Fibroblast of lung (primary cell): ENCODE measurements at places on chromosomes 5 and 9. TPM values are rescaled to one million over a fixed set of nuclear protein-coding genes. Genes with fewer than 3 reads are reported as not detected.

Gene FABP6
- total RNA-seq: not detected in 2 replicates

Gene SH3GL2
- under 0.01 and 0.17 TPM in 2 replicates for total RNA-seq

Gene FSTL4
- 0.33 TPM in 1 of 2 replicates, not detected in the other for total RNA-seq

Gene CNTNAP3
- total RNA-seq: under 0.01 TPM in 1 of 2 replicates, not detected in the other

Gene PCDH12
- total RNA-seq: under 0.01 TPM in 1 of 2 replicates, not detected in the other

GRCh38 chr5:105158526-105158925 lies 1595.9 kb upstream of the NUDT12 start:
- no peak overlapping the region for H3K4me3 ChIP-seq
- no peak overlapping the region for H3K27ac ChIP-seq
- no peaks in the 10 kb centered on the region for H3K27me3 ChIP-seq
- no peak for DNase-seq
- H3K36me3 ChIP-seq: no peaks in the 10 kb centered on the region

DNA sequence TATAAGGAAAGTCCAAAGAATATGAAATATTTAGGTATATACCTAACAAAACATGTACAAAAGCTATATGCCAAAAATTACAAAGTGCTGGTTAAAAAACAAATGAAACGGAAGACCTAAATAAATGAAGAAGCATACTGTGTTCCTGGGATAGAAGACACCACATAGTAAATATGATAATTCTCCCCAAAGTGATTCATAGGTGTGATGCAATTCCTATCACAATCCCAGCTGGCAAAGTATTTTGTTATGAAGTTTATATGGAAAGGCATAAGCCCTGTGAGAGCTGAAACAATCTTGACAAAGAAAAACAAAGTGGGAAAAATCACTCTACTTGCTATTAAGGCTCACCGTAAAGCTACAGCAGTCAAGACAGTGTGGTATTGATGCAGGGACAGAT lies 2.6 kb upstream of the SMIM23 start:
- no peak overlapping the region for H3K4me3 ChIP-seq
- no peaks in the 10 kb centered on the region for H3K4me1 ChIP-seq
- no peak overlapping the region for H3K27ac ChIP-seq
- no peaks in the 10 kb centered on the region for H3K36me3 ChIP-seq

DNA sequence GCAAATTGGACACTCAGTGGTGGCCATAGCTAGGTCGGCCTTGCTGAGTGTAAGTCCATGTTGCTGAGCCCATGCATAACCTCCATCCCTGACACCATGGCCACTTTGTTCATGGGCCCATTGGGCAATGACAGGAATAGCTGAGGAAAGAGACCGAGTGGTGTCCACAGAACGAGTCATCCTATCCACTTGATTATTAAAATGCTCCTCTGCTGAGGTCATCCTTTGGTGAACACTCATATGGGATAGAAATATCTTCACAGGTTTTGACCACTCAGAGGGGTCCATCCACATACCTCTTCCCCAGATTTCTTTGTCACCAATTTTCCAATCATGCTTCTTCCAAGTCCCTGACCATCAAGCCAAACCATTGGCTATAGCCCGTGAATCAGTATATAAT lies 63.6 kb downstream of the PPIC start:
- H3K36me3 ChIP-seq: no peaks in the 10 kb centered on the region
- no peak overlapping the region for H3K4me3 ChIP-seq
- peak; percentile 6 for DNase-seq
- H3K27me3 ChIP-seq: no peaks in the 10 kb centered on the region
- peaks cover 4% of the 10 kb centered on the region for H3K4me1 ChIP-seq

GRCh38 chr9:69060766-69061165 lies 25.2 kb downstream of the FXN start:
- H3K27me3 ChIP-seq: no peaks in the 10 kb centered on the region
- H3K36me3 ChIP-seq: no peaks in the 10 kb centered on the region
- no peaks in the 10 kb centered on the region for H3K4me1 ChIP-seq
- no peak overlapping the region for H3K4me3 ChIP-seq
- no peak for DNase-seq
- no peak overlapping the region for H3K27ac ChIP-seq

DNA sequence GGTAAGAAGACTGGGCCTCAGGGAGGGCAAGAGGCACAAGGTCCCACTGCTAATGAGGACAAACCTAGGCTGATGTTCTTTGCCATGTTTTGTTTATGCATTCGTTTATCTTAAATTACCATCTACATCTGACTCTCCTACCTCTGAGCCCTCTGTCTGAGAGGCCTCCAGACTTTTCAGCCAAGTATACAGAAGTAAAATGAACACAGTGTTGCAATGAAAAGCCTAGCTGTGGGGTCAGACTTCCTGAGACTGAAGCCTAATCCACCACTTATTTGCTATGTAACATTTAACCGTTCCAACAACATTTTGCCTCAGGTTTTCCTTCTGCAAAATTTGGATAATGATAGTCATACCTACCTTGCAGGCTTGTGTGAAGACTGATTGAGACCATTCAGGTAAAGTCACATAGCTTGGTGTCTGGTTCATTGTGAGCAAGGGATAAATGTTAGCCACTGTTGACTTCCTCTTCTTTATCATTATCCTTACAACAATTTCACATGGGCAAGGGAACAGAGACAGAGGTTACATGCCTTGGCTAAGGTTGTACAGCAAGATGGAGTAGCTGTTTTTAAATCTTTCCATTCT lies 374.9 kb upstream of the CLINT1 start:
- H3K27me3 ChIP-seq: no peaks in the 10 kb centered on the region
- H3K27ac ChIP-seq: no peak overlapping the region
- no peak overlapping the region for H3K4me3 ChIP-seq

- DNase-seq: no peak
- no peaks in the 10 kb centered on the region for H3K27me3 ChIP-seq
- H3K4me1 ChIP-seq: no peaks in the 10 kb centered on the region
- H3K36me3 ChIP-seq: peaks cover 13% of the 10 kb centered on the region
- no peak overlapping the region for H3K27ac ChIP-seq
These were observed 8.3 kb downstream of the BTF3 start for GRCh38 chr5:73506459-73506955.

DNA sequence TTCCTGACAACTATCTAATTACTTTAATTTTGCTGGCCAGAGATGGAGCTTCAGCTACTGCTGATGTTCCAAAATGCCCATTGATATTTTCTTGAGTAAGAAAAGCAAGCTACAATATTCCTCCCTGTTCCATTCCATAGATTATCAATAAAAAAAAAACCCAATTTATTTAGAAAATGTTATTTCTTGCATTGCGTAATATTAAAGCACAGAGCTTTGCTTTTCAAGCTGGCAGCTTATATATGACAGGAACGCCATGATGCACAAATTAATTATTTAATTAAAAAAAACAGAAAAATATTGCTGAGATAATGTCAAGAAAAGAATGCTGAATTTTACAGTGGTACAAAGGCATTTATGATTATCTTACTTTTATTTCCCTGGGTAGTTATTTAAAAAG lies 47.9 kb downstream of the TRPM3 start:
- no peaks in the 10 kb centered on the region for H3K4me1 ChIP-seq
- no peaks in the 10 kb centered on the region for H3K36me3 ChIP-seq
- no peak overlapping the region for H3K27ac ChIP-seq

- H3K27ac ChIP-seq: no peak overlapping the region
- H3K4me1 ChIP-seq: no peaks in the 10 kb centered on the region
- H3K27me3 ChIP-seq: no peaks in the 10 kb centered on the region
- no peak for DNase-seq
These were observed 30.6 kb upstream of the SPINK5 start for GRCh38 chr5:148033134-148033533.

DNA sequence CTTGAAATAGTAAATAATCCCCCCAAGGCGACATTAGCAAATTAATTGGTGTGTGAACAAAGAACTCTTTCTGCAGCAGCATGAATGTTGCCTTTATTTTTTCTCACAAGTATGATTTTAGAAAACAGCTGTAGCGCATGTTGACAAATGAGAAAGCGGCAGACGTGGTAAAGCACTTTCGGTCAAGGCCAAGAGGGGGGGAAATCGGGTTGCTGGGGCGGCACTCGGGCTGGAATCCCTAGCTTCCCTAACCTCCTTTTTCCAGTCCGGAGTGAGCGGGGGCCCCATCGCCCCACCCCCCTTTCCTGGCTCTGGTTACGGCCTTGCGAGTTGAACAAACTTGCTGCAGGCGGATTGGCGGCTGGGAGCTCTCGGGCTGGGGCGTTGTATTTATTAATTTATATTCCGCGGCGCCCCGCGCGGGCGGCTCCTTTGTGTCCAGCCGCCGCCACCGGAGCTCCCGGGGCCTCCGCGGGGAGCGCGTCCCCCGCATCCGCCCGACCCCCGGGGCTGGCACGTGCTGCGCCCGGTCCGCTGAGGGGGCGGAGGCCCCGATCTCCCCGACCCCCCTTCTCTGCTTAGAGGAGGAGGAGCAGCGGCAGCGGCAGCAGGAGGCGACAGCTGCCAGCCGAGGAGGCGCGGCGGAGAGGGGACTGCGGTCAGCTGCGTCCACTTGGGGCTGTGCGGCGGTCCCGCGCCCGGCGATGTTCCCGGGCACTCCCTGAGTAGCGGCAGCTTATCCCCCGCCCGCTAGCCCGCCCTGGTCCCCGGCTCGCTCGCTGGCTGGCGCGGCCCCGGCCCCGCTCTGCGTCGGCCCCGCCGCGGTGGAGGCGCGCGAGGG lies at the start of gene RHOBTB3:
Gene RHOBTB3, plus strand, starts transcription at position 607 of the 841 bp plus-strand sequence. CDS start 347 bp downstream, outside the sequence.
- peak within 1 kb of the TSS; percentile 95 for H3K27ac ChIP-seq
- peaks cover 3% of the 10 kb centered on the region for H3K36me3 ChIP-seq
- H3K4me3 ChIP-seq: peak within 1 kb of the TSS; percentile 94
- no peaks in the 10 kb centered on the region for H3K27me3 ChIP-seq
- peak; percentile 95 for DNase-seq

- H3K4me1 ChIP-seq: peaks cover 2% of the 10 kb centered on the region
- H3K27me3 ChIP-seq: no peaks in the 10 kb centered on the region
- no peak overlapping the region for H3K4me3 ChIP-seq
- H3K36me3 ChIP-seq: no peaks in the 10 kb centered on the region
- no peak for DNase-seq
These were observed 11.4 kb downstream of the PAM start for GRCh38 chr5:102766295-102767090.

GRCh38 chr9:35712762-35713400 lies 19.1 kb downstream of the TLN1 start:
- H3K36me3 ChIP-seq: peaks cover 61% of the 10 kb centered on the region
- no peak overlapping the region for H3K4me3 ChIP-seq
- H3K4me1 ChIP-seq: no peaks in the 10 kb centered on the region
- no peak overlapping the region for H3K27ac ChIP-seq
- no peak for DNase-seq

GRCh38 chr9:21413624-21414023 lies 4.7 kb downstream of the IFNA8 start:
- no peak overlapping the region for H3K27ac ChIP-seq
- no peak overlapping the region for H3K4me3 ChIP-seq
- H3K4me1 ChIP-seq: no peaks in the 10 kb centered on the region
